A673 (cell line): ENCODE measurements at places on chromosomes 6 and 20. TPM values are rescaled to one million over a fixed set of nuclear protein-coding genes. Genes with fewer than 3 reads are reported as not detected.
A peak's percentile ranks its signal among the peaks of the same experiment; 100 is the strongest.

DNA sequence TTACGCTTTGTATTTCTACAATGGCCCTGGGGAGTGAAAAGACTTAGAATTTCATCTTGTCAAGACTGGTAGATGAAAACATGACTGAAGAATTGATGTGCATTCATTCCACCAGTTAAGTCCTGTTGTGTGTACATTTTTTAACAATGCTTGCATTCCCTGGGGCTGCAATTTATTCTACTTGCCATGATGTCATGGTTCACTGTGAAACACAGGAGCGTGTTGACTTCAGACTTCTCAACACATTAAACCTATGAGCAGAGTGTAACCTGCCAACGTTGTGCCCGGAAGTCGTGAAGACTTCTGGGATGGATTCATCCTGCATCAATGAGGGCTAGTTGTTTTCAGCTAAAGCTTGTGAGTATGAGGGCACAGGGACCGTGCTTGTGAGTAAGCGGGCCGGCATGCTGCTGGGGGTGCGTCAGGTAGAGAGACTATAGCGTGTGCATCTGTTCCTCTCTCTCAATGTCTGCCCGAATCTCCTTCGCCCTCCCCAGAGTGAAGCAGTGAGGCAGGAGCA, 26.3 kb upstream of the RIMS4 start:
- H3K4me3 ChIP-seq = no peak overlapping the region
- no peak for DNase-seq
- no peak overlapping the region for H3K27ac ChIP-seq
- H3K27me3 ChIP-seq = peaks cover 44% of the 10 kb centered on the region

- H3K4me3 ChIP-seq = no peak overlapping the region
- no peaks in the 10 kb centered on the region for H3K4me1 ChIP-seq
- H3K36me3 ChIP-seq = no peaks in the 10 kb centered on the region
- H3K27ac ChIP-seq = no peak overlapping the region
- DNase-seq = no peak
Measured at GRCh38 chr20:35893942-35894341, 60.4 kb downstream of the SCAND1 start.

DNA sequence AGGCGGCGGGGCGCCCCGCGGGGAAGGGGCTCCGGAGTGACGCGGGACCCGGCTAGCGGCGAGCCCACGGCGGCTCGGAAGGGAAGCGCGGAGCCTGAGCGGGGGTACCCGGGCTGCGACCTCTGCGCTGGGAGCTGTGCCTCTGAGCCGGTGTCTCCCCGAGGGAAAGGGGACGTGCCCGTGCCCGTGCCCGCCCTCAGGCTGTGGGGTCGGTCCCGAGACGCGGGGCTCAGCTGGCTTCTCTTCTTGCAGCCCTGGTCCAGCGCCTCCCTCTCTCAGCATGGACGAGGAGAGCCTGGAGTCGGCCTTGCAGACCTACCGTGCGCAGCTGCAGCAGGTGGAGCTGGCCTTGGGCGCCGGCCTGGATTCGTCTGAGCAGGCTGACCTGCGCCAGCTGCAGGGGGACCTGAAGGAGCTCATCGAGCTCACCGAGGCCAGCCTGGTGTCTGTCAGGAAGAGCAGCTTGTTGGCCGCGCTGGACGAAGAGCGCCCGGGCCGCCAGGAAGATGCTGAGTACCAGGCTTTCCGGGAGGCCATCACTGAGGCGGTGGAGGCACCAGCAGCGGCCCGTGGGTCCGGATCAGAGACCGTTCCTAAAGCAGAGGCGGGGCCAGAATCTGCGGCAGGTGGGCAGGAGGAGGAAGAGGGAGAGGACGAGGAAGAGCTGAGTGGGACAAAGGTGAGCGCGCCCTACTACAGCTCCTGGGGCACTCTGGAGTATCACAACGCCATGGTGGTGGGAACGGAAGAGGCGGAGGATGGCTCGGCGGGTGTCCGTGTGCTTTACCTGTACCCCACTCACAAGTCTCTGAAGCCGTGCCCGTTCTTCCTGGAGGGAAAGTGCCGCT, 686 bp downstream of the ZGPAT start:
- H3K27ac ChIP-seq = peak overlapping the region; percentile 87
- DNase-seq = no peak
- H3K27me3 ChIP-seq = no peaks in the 10 kb centered on the region
- peaks cover 6% of the 10 kb centered on the region for H3K4me1 ChIP-seq

DNA sequence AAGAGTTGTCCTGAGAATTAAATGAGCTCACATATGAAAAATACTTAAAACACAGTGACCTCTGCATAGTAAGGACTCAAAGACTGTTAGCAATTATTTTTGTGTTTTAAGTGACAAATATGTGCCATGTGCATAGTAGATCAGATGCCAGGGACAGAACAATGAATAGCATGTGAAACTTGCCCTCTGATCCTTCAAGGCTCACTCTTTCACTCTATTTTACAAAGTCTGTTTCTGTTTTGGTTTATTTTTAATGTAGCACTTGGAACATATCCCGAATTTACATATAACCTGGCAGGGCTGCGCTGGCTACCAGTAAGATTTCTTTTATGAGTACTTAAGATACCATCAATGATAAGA, 135.5 kb upstream of the TNFAIP3 start:
- no peak overlapping the region for H3K4me3 ChIP-seq
- H3K27me3 ChIP-seq = peaks cover 3% of the 10 kb centered on the region
- no peaks in the 10 kb centered on the region for H3K4me1 ChIP-seq
- no peaks in the 10 kb centered on the region for H3K36me3 ChIP-seq

DNA sequence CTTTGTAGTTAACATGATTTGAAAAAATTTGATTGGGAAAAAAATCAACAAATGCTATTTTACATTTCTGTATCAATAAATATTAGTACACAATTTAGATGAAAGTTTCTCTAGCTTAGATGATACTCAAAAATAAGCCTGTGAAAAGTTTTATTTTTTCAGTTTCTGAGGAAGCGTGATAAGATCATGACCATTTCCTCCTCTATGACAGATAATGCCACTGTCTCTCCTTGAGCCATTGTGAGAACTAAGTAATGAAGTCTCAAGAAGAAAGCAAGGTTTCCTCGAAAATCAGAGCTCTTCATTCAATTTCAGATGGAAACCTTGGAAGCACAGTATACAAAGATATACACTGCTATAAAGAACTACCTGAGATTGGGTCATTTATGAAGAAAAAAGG, 395.0 kb downstream of the HDGFL1 start:
- no peak overlapping the region for H3K27ac ChIP-seq
- no peak overlapping the region for H3K4me3 ChIP-seq
- no peak for DNase-seq
- H3K36me3 ChIP-seq = no peaks in the 10 kb centered on the region

DNA sequence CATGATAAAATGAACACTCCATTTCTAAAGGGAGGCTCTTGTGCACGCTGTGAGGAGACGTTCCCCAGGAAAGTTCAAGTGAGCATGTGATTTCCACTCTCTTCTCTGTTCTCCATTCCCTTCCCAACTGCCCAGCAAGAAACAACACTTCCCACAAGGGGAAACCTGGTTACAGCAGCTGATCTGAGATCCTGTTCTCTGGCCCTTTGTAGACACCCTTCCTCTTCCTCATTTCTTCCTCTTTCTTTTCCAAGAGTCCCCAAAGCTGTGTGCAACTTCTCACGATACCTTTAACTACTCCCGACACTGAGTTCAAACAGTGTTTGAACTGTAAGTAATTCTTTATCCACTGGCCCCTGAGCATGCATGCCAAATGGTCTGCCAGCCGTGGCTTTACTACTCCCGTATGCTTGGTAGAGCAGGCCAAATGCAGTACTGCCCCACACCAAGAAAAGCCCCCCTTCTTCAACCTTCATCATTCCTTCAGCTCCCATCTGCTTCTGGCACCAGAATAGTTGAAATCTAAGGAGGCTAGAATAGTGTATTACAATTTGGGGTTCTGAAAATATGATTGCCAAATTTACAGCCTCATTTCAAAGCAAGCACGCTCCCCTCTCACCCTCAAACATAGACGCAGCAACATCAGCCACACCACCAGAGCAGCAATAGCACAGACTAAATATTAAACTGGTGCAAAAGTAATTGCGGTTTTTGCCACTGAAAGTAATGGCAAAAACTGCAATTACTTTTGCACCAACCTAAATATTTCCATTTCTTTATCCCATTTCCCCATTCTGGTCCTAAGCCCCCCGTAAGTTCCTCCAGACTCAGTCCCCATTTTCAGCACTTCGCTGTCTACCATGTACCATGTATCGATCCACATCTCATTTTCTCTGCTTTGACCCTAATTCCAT, 4.3 kb downstream of the HLA-DMB start:
- no peaks in the 10 kb centered on the region for H3K36me3 ChIP-seq
- no peak overlapping the region for H3K4me3 ChIP-seq
- H3K27ac ChIP-seq = no peak overlapping the region
- no peak for DNase-seq
- peaks cover 17% of the 10 kb centered on the region for H3K27me3 ChIP-seq

LHFPL5 gene
- total RNA-seq = not detected in 2 replicates

MYB gene
- total RNA-seq = 8.3 and 9.0 TPM in 2 replicates

DNA sequence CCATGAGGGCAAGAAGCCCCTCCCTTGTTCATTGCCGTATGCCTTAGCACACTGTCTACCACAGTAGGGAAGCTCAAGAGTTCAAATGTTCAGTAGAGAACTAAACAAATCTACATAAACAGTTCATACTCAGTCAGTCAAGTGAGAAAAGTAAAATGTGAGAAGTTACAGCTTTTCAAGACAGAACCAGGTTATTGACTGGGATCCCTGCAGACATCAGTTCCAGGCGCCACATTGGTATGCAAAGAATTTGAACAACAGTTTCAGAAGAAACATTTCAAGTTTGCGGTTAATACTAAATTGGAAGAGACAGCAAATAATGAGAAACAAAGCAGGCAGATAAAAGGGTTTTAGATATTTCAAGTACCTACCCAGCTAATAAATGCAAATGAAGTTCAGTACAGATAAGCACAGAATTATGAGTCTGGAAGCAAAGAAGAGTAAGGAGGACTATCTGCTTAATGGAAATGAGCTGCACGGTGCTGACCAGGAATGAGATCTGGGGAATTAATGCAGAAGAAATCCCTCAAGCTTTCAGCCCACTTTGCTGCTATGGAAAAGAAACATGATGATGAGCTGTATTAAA, 246.2 kb downstream of the HACE1 start:
- H3K4me3 ChIP-seq = peak overlapping the region; percentile 17
- no peaks in the 10 kb centered on the region for H3K27me3 ChIP-seq
- H3K27ac ChIP-seq = no peak overlapping the region
- DNase-seq = peak; percentile 70
- peaks cover 11% of the 10 kb centered on the region for H3K4me1 ChIP-seq

- H3K27me3 ChIP-seq = no peaks in the 10 kb centered on the region
- DNase-seq = no peak
- no peaks in the 10 kb centered on the region for H3K36me3 ChIP-seq
Measured at GRCh38 chr6:133083248-133083967, 157.7 kb upstream of the EYA4 start.

TAGAP gene
- 0.11 TPM in 1 of 2 replicates, not detected in the other for total RNA-seq

CAP2 gene
- 18.4 and 20.8 TPM in 2 replicates for total RNA-seq

DNA sequence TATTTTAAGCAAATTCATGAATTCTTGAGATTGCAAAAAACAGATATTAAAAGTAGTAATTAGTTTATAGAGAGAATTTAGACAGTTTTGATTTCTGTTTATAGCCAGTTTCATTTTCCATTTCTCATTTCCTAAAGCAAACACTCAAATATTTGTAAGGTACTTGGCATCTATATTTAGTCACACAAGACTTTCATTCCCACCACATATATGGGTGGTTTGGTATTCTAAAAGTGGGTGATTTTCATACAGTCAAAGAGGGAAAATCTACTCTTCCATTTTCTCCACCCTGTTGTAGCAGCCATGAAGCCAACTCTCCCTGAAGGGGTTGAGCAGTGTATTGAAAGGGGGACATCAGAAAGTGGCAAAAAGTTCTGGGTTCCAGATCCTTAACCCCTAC, 181.1 kb upstream of the SUPT3H start:
- no peak overlapping the region for H3K4me3 ChIP-seq
- H3K36me3 ChIP-seq = no peaks in the 10 kb centered on the region
- peaks cover 6% of the 10 kb centered on the region for H3K4me1 ChIP-seq
- H3K27me3 ChIP-seq = no peaks in the 10 kb centered on the region

NNAT gene
- total RNA-seq = not detected in 2 replicates

DNA sequence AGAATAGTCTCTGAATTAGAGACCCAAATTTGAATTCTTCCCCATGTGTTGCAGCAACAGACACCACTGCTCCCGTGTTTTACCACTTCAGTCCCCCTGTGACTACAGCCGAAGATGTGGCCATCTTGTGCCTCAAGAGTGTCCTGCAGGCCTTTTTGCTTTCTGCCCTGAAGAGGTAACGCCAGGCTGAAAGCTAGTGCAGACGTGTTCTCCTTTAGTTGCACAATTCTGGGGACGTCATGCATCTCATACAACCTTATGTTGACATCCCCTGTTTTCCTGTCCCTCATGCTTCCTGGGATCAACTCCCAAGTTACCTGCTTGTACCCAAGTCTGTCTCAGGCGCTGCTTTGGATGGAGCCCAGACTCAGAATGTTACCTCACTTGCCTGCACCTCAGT, 69.1 kb upstream of the SLC22A23 start:
- no peaks in the 10 kb centered on the region for H3K4me1 ChIP-seq
- DNase-seq = no peak
- no peaks in the 10 kb centered on the region for H3K36me3 ChIP-seq
- H3K27ac ChIP-seq = no peak overlapping the region
- no peak overlapping the region for H3K4me3 ChIP-seq

- no peak overlapping the region for H3K27ac ChIP-seq
- no peak for DNase-seq
- H3K27me3 ChIP-seq = no peaks in the 10 kb centered on the region
- H3K4me3 ChIP-seq = no peak overlapping the region
- no peaks in the 10 kb centered on the region for H3K4me1 ChIP-seq
Measured at GRCh38 chr20:434221-434620, 26.1 kb downstream of the RBCK1 start.

VSX1 gene
- total RNA-seq = not detected in 2 replicates

NFATC2 gene
- total RNA-seq = 0.64 and 0.76 TPM in 2 replicates

GRCh38 chr20:603116-603640, 6.9 kb downstream of the TCF15 start:
- H3K36me3 ChIP-seq = no peaks in the 10 kb centered on the region
- no peak for DNase-seq
- peaks cover 3% of the 10 kb centered on the region for H3K27me3 ChIP-seq
- no peak overlapping the region for H3K27ac ChIP-seq

RNF144B gene
- 0.82 and 1.0 TPM in 2 replicates for total RNA-seq

DNA sequence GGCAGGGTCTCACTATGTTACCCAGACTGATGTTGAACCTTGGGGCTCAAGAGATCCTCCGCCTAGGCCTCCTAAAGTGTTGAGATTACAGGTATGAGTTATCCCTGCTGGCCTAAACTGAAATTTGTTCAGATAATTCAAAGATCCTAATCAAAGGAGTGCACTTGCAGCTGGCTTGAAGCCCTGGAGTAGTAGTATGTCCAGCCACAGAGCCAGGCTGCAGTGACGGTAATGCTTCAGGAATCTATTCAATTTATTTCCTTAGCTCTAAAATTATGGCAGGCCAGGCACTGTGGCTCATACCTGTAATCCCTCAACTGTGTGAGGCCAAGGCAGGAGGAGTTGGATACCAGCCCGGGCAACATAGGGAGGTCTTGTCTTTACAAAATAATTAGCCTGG, 1.4 kb upstream of the DDX43 start:
- H3K4me1 ChIP-seq = no peaks in the 10 kb centered on the region
- DNase-seq = no peak
- no peaks in the 10 kb centered on the region for H3K27me3 ChIP-seq
- no peaks in the 10 kb centered on the region for H3K36me3 ChIP-seq
- no peak overlapping the region for H3K4me3 ChIP-seq
